ENCODE measurements at places on chromosomes 12 and 14. TPM values are rescaled to one million over a fixed set of nuclear protein-coding genes. Genes with fewer than 3 reads are reported as not detected.

SSTR1 gene
- 1.7 TPM for total RNA-seq

- no peak overlapping the region for H3K27ac ChIP-seq
- DNase-seq = no peak
- H3K36me3 ChIP-seq = peaks cover 4% of the 10 kb centered on the region
- no peaks in the 10 kb centered on the region for H3K4me1 ChIP-seq
- no peaks in the 10 kb centered on the region for H3K27me3 ChIP-seq
These were observed 82.0 kb downstream of the ACSS3 start for GRCh38 chr12:81159856-81160255.

FAR2 gene
- total RNA-seq = 26.0 TPM

GRCh38 chr14:49975276-49975675 lies 82.4 kb downstream of the ARF6 start:
- H3K27ac ChIP-seq = peak overlapping the region; percentile 44
- H3K27me3 ChIP-seq = no peaks in the 10 kb centered on the region
- no peak for DNase-seq
- H3K4me1 ChIP-seq = no peaks in the 10 kb centered on the region

GRCh38 chr12:131133994-131134393 lies 180.3 kb downstream of the ADGRD1 start:
- no peak for DNase-seq
- H3K4me1 ChIP-seq = peaks cover 71% of the 10 kb centered on the region
- no peak overlapping the region for H3K4me3 ChIP-seq

- H3K27me3 ChIP-seq = no peaks in the 10 kb centered on the region
- H3K4me3 ChIP-seq = no peak overlapping the region
- peak; percentile 81 for DNase-seq
- peaks cover 8% of the 10 kb centered on the region for H3K4me1 ChIP-seq
These were observed 44.4 kb upstream of the PRIMA1 start for GRCh38 chr14:93832665-93833064.

BDKRB1 gene
- 0.28 TPM for total RNA-seq

DMAC2L gene
- total RNA-seq = 11.7 TPM

GRCh38 chr12:78338054-78338785 lies 507.5 kb downstream of the NAV3 start:
- no peak overlapping the region for H3K27ac ChIP-seq
- no peaks in the 10 kb centered on the region for H3K27me3 ChIP-seq
- H3K4me3 ChIP-seq = no peak overlapping the region
- DNase-seq = no peak

TAS2R19 gene
- 6.3 TPM for total RNA-seq

NUBPL gene
- total RNA-seq = 17.9 TPM

DNA sequence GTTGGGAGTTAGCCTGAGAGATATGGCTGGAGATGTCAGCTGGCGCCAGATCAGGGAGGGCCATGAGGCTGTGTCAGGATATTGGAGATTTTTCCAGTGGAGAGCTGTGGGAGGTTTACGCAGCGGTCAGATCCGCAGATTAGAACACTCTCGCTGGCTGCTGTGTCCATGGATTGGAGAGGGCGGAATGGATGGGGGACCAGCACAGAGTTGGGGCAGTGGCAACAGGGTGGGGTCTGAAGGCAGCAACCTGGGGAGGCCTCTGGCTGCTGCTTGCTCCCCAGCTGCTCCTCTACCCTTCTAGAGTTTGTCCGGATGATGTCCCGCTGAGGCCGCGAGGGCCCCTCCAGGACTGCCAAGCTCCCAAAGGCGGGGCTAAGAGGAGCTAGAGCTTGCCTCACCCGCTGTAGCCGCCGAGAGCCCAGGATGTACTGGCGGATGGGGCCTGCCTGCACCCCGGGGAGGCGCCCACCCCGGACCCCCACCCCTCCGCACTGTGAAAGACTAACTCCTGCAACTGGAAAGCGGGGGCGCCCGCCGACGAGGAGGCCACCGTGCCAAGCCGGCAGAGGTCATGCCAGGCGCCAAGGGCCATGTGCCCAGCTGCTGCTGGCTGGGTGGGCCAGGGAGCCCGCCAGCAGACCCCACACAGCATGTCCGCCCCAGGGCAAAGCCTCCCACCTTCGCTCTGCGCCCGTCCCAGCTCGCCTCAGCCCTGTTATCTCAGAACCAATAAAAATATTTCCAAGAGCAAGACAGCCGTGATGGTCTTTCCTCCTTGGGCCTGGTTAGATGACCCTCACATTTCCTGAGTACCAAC lies 20.2 kb upstream of the MLEC start:
- no peak for DNase-seq
- no peak overlapping the region for H3K27ac ChIP-seq
- no peak overlapping the region for H3K4me3 ChIP-seq
- peaks cover 18% of the 10 kb centered on the region for H3K4me1 ChIP-seq
- H3K27me3 ChIP-seq = no peaks in the 10 kb centered on the region

GRCh38 chr14:70838076-70838475 lies 28.8 kb upstream of the MAP3K9 start:
- H3K4me1 ChIP-seq = no peaks in the 10 kb centered on the region
- no peaks in the 10 kb centered on the region for H3K27me3 ChIP-seq
- H3K36me3 ChIP-seq = no peaks in the 10 kb centered on the region

HAL gene
- 0.33 TPM for total RNA-seq

GRCh38 chr14:33979613-33980276 lies 28.9 kb upstream of the EGLN3 start:
- no peaks in the 10 kb centered on the region for H3K27me3 ChIP-seq
- no peak for DNase-seq
- no peaks in the 10 kb centered on the region for H3K4me1 ChIP-seq
- H3K36me3 ChIP-seq = no peaks in the 10 kb centered on the region
- H3K4me3 ChIP-seq = no peak overlapping the region
